Nephron progenitor cell (in vitro differentiated cells): ENCODE measurements at places on chromosomes 5 and 9.

- DNase-seq, result no peak
These were observed 233.2 kb upstream of the DAB2 start for GRCh38 chr5:39657943-39658342.

DNA sequence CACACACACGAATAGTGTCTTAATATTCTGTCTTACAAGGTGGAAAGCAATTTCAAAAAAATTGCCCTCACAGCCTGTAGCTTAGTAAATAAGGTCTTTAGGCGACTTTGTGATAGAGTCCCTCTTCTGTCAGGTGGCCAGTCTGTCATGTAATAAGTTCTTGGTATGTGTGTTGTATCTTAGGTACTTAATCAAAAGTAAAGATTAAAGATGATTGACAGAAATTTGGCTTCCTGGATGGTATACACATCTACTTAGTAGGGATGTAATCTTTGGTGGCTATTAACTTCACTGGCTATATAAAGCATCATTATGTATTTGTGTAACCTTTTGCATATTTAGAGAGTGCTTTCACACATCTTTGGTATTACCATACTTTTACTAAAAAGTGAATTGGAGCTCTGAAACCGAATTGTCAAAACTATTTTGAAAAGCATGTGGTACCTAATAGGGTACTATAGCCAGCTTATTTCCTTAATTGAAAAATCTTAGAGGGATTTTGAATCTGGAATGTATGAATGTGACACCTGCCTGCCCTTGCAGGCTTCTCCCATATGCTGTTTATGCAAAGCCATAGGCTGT, 3.4 kb downstream of the G3BP1 start:
- no peak for DNase-seq

GRCh38 chr9:84024041-84024575, 43.5 kb downstream of the RMI1 start:
- DNase-seq, result no peak

DNA sequence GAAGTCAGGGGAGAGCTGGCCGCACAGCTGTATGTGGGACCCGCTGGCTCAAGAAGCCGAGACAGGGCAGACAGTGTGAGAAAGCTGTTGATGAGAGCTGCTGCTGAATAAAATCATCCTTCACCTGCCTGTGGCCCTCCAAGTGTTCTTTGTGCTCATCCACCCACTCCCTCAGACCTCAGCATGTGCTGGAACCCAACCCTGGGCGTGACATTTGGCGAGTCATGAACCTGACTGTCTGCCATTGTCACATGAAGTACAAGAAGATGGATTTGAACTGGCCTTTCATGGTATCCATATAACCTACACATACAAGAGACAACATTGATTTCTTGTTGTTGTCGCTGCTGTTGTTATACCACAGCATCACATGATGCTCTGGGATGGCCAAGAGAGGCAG, 139.7 kb upstream of the PLCXD3 start:
- no peak for DNase-seq

DNA sequence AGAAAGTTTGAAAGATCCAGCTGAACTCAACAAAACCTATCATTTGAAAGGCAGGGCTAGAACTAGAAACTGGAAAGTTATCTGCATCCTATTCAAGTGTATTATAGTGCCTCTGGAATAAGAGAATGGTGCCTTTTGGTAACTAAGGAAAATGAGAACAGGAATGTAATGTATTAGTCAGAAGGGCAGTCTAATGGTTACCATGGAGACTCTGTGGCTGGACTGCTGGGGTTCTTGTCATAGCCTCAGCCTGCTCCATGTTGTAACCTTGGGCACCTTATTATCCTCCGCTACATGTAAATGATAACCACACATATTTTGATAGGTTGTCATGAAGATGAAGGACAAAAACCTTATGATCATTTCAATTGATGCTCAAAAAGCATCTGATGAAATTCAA, 24.6 kb upstream of the IFNB1 start:
- no peak for DNase-seq

GRCh38 chr5:36680066-36680465, 73.7 kb downstream of the SLC1A3 start:
- DNase-seq, result no peak

DNA sequence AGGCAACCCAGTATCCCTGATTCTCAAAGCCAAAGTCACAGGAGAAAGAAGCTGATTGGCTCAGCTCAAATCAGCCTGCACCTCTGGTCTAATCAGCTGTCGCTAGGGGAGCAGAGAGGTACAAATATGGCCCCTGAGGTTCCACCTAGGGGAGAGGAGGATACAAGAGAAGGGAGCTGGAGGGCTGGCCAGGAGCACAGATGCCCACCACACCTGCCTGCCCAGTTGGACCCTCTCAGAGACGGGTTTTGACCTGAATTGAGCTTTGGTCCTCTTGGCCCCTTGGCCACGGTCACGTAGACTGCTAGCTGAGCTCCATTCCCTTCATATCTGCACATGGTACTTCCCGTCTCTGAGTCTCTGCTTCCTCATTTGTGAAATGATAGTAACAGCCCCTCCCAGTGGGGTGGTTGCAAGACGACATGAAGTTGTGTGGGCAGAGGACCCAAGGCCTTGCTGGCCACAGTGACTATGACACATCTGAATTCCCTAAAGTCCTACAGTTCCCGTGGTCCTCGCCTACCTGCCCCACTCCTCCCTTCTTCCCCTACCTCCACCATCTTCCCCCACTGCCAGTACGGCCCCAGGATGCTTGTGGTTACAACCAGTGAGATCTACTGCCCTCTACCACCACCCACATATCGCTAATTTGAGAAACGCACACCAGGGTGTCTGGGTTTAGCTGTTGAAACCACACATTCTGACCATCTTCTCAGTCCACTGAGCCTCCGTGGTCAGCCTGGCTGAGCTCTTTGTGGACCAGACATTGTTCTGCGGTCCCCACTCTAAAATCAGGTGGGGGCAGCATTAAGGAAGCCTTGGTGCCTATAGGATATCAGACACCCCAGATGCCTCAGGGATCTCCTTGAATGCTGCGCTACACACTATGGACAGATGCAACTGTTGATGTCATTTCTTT, 60.3 kb upstream of the NEK6 start:
- no peak for DNase-seq

DNA sequence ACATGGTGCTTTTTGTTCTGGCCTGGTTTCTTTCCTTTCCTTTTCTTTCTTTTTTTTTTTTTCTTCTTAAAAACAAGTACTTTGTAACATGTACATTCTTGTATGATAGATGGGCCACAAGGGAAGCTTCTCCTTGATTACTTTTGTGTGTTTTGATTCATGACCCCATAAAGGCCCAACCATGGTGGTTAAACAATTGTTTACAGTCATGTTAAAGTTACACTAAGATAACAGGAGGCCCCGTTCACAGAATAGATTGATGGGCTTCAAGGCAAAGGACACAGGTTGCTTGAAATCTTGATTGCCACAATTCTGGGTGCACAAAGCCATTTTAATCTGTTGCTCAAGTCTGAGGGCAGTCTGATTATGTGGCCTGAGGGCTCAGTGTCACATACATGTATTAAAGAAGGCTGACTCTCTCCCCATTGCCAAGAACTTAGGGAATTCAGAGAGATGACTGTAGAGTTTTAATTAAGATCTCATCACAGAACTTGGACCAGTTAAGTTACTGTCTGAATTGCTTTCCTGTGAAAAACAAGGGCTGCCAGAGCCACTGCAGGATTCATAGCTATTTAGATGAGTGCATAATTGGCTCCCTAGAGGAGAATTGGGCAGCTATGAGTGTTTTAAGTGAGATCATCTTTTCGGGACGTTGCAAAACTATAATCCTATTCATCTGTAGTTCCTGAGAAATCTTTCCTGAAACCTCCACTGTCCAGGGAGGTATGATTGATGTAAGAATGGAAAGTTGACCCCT, 163.4 kb downstream of the TLE4 start:
- no peak for DNase-seq

DNA sequence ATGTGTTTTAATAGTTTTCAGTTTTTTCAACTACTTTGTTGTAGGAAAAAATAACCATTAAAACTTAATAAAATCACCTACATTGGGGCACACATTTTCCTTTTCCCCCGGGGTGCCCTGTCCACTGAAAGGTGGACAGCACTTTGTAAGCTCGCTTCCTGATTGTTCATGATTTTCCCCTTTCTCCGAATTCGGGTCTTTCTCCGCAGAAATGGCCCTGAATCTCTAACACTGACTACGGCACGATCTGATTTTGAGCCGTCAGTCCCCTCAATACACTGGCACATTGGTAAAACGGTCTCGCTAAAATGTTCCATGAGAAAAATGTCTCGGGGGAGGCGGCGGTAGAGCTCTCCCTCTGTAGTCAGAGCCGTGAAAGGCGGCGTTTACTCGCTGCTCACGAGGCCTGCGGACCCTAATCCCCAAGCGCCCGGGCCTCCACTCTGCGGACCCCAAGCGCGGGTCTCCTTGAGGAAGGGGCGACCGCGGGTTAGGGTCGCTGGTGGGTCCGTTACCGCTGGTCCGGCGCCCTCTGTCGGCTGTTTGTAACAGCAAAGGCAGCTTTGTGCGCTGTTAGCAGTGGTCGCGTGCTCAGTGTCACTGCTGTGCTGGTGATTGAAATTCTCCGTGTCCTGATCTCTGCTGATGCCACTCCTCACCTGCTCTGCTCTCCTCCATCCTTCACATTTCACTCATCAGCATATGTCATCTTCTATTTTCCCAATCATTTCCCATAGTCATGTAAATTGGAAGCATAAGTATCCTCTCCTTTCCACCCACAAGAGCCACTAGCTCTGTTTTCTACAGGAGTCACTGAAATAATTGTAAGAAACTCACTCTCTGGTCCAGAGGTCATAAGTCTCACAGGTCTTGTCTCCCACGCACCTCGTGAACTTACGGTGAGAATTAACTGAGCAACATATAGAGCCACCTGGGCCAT, 10.8 kb upstream of the IFNA2 start:
- peak; percentile 91 for DNase-seq

GRCh38 chr5:135173662-135174290, 139.7 kb upstream of the PITX1 start:
- DNase-seq, result no peak

DNA sequence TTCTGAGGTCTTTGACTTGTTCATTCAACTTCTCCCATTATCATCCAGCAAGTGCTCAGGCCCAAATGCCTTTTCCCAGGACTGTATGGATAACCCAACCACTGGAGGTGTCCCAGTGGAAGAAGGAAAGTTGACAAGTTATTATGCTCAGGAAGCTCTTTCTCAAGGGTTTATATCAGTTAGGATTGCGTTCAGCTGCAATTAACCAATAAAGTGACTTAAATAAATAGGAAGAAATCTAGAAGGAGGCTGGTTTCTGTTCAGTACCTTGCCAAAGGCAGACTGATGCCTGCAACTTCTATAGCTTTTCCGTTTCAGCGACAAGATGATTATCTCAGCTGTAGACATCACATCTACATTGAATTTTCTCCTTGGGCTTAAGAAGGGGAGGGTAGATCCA, 52.1 kb downstream of the ENC1 start:
- no peak for DNase-seq

DNA sequence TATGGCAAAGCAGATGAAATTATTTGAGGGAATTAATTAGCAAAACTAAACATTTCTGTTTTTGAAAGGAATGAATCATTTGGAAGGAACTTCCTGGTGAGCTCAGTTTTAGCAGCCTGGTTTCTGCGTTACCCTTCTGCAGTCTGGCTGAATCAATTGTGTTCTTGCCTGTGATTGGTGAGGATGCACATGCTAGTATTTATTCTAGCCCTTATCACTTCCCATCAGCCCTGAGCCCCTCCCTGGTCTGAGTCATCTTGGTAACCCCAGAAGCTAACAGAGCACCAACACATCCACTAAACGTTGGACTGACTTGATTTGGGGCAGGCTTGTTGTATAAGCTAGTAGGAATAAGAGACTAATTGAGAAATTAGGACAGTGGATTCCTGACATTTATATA, 6.6 kb downstream of the TJP2 start:
- DNase-seq, result no peak

DNA sequence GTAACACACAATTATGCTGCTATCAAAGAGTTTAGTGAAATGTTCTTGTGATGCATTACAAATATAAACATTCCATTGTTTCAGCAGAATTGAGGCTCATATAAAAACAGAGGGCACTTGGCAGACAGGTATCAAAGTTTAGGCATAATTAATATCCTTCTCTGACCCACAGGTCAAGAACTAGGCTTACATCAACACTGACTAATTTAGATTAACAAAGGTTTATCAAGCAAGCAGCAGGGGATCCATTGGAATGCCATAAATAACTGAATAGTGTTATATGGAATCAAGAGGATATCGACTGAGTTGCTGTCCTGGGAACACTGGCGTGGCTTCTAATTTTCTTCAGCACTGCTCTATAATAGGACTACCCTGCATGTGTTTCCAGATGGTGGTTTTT, 414.5 kb upstream of the ARRDC3 start:
- DNase-seq, result no peak

DNA sequence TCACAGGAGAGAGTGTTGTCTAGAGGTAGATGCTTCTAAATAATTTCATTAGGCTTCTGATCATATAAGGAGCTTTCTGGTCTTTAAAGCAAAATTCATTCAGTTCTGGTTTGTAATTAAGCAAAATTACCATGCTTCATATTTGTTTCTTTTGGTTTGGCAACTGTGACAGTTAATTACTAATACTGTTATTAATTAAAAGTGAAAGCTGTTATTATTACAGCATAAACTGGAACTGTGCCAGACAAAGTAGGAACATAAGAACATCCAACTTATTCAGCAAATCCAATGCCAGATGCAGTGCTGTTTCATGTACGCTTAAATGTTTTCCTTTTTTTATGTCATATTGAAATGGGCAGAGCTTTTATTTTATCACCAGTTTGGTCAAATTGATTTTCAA, 70.4 kb upstream of the DAB2 start:
- DNase-seq, result no peak

DNA sequence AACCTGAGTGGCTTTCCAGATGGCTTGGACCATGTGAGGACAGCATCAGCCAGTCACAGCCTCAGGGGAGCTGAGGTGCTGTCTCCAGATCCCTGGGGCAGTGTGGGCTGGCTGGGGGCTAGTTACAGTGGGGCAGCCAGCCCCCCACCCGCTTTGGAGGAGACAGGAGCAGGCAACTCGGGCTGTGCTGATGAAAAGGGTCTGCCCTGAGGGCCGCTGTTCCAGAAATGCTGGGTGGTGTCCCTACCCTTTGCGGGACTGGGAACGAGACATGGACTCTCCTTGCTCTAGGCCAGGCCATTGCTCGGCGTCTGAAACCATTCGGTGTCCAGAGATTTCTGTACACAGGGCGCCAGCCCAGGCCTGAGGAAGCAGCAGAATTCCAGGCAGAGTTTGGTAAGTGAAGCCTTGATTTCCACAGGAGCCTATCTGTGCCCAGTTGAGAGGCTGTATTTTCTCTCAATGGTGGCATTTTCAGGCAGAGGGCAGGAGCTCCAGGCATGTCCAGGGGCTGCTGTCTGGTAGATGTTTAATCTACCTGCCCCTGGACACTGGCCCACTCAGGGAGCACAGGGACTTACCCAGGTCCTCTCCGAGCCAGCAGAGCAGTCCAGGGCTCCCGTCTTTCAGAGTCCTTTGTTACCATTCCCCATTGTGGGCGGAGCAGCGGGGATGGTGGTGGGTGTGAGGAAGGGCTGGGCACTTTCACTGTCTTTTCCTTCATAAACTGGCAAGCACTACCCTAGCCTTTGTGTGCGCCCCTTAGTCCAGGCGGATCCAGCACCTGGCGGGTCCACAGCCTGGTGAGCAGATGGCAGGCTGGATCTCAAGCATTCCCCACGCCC, 7.2 kb downstream of the GRHPR start:
- no peak for DNase-seq

GRCh38 chr5:178237431-178238312, 5.1 kb upstream of the PHYKPL start:
- DNase-seq, result no peak

GRCh38 chr5:1330847-1331831, 13.8 kb downstream of the CLPTM1L start:
- DNase-seq, result no peak
